CD4-positive, alpha-beta T cell treated with Interleukin-6 at 100 ng/mL for 8 hours (primary cell): ENCODE measurements at places on chromosomes 2 and 18.

GRCh38 chr2:32502941-32503340 lies 124.9 kb upstream of the TTC27 start:
- DNase-seq = no peak

DNA sequence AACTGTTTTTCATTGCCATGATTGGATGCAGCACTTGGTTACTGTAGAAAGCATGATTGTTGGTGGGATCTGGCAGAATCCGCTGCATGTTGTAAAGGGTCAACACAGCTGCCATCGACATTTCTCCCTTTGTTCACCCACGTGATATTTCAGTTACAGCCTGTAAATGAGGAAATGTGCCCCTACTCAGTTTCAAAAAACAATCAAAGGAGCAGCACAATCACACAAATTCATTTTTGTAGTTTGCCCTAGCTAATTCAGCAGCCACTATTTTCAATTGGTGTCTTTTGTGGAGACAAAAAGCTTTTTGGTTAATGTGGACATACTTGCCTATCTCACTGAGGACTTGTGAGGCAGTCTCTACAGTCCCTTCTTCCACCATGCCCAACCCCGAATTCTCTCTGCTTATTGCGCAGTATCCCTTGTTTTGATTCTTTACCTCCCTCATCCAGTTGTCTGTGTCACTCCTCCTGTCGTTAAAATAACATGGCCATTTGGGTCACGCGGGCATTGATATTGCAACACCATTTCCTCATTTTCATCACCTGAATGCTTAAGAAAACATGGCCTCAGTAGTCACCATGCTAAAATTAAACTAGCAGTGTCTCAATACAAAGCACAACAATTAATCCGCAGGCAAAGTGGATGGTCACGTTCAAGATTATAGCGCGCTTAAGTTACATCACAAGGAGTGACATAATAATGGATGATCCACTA lies 6.4 kb upstream of the PROC start:
- DNase-seq = no peak

GRCh38 chr2:174176898-174177297 lies 71.4 kb downstream of the OLA1 start:
- DNase-seq = no peak

GRCh38 chr2:22691666-22692065 lies 693.3 kb upstream of the KLHL29 start:
- no peak for DNase-seq

DNA sequence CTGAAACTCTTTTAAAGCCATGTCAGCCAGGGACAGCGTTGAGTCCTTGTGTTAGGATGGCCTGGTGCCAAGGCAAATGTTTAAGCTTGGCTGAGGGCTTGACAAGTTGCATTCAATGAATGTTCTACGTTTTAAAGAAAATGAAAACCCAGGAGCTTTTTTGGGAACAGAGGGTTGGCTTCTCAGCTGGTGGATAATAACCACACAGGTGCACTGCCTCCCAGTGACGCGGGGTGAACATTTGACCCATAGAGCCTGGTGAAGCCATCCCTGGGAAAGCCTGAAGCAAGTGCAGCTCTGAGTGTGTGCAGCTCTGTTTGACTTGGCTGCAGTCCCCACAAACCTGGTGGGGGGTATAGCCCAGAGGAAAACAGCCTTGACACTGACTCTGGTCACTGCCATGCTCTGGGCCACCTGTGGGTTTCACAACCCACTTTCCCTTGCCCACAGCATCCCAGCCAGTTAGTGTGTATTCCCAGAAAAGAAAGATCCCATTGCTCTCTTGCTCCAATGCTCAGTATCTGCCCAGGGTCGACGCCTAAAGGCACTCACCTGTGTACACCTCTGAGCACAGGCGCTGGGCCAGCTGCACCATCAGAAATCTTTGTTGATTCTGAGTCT lies 874.9 kb downstream of the RNF144A start:
- no peak for DNase-seq

GRCh38 chr18:63213331-63213900 lies 106.2 kb downstream of the BCL2 start:
- peak; percentile 53 for DNase-seq

- DNase-seq = no peak
These were observed 24.2 kb downstream of the MYT1L start for GRCh38 chr2:2306878-2307277.

DNA sequence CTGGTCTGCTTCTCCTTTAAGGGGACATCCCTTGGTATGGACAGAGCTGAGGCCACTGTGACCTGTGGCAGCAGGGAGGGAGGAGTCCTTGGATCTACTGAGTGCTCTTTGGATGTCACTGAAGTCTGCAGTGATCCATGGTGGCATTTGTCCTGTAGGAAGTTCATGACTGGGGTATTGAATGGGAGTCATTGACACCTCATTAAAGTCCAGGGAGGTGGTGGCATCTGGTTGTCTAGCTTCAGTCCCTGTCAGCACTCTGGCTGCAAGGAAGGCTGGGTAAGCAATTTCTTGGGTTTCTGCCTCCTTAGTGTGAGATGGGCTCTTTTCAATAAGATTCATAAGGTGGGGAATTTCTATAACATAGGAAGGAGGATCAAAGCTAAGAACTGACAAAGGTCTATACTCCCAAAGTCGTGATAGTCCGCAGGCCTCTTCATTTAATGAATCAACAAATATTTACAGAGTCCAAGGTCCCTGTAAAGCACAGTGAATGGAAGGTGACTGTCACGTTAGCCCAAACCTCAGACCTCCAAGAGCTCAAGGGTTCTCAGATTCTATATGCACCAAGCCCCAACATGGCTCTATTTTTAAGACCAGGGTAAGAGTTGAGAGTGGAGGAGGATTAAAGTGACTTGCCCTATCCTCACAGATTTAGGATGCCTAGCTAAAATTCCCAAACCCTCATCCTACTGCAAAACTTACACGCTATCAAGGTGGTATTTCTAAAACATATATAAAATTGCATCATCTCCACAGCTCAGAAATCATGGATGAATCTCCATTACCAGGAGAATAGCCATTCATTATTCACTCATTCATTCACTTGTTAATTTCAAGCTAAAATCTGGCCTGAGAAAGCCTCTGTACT lies 40.2 kb downstream of the THNSL2 start:
- DNase-seq = no peak

- DNase-seq = no peak
These were observed 43.8 kb downstream of the APOB start for GRCh38 chr2:20999906-21000645.

DNA sequence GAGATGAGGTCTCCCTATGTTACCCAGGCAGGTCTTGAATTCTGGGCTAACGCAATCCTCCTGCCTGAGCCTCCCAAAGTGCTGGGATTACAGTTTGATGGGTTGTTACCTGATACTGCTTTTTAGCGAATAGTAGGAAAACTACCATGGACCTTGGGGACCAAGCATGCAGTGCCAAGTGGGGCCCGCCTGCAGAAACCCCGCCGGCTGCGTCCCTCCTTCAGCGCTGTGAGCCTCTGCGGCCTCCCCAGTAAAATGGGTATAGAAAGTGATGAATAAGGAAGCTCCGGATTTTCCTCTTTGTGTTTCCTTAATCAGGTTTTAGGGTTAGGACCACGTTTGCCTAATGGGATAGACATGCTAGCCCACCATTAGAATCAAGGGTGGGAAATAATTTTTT lies 30.4 kb downstream of the RAMP1 start:
- no peak for DNase-seq

DNA sequence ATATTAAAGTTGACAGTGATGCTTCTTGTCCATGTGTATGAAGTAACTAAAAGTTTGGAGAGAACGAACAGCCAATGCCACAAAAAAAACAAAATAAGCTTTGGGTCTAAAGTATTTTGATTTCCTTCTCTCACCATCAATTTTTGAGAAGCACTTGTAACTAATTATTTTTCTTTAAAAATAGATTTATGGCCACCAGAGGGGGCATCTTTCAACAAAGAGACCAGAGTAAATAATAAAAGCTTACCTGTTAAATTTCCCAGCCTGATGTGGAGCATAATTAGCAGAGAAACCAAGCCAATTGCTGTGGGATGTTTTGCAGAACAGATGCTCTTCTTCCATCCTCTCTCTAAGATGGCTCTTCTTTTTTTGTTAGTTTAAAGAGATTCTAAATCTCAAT lies 29.0 kb downstream of the LINC00305 start:
- no peak for DNase-seq

- DNase-seq = no peak
These were observed 2.6 kb downstream of the CDH2 start for GRCh38 chr18:28174181-28174905.

GRCh38 chr2:211159972-211160371 lies 603.6 kb downstream of the CPS1 start:
- no peak for DNase-seq

DNA sequence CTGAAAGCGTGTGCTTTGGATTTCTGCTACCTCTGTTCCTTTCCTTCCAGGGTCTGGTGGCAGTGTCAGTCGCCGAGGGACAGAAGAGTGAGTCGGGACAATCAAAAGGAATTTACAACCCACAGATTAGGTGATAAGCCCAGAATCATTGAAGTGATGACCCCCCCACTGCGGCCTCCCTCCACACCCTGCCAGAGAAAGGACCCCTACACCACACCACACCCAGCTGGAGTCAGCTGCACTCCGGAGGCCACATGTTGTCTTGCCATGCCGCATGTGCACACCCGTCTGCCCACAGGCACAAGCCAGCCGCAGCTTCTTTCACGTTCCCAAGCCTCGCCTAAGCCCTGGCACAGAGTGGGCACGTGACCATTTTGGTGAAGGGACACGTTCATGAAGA lies 366.8 kb upstream of the SALL3 start:
- DNase-seq = no peak

- DNase-seq = no peak
These were observed 63.0 kb upstream of the ACVR1C start for GRCh38 chr2:157691695-157692094.

DNA sequence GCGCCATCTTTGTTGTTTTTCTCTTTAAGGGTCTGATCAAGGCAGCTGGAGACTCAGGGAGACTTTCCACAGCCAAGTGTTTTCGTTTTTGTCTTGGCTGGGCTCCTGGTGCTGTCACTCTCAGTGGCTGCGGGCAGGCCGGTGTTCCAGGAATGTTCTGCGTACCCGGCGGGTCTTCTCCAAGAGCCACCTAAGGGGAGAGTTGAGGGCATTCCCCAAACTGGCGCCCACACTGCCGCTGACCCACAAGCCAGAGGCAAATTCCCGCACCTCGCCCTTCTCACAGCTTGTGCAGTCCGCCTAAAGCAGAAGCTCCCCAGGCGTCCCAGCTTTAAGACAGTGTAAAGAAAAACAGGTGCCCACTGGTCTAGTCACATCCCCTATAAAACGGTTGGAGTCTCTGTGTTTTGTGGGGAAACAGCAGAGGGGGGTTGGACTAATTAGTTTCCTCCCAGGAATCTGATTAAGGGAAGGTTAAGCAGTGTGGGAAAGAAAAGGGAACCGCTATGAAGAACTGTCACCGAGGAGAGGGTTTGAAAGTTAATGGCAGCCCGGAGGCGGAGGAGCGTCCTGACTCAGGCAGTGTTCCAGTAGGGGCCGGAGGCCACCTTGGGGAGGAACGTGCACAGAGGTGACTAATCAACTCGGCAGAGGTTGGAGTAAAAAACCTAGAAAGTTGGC lies 224.5 kb downstream of the SLC4A3 start:
- DNase-seq = no peak

- no peak for DNase-seq
These were observed 2.8 kb downstream of the ONECUT2 start for GRCh38 chr18:57437766-57438671.

- no peak for DNase-seq
These were observed 70.2 kb downstream of the CDCA7 start for GRCh38 chr2:173424886-173425285.

DNA sequence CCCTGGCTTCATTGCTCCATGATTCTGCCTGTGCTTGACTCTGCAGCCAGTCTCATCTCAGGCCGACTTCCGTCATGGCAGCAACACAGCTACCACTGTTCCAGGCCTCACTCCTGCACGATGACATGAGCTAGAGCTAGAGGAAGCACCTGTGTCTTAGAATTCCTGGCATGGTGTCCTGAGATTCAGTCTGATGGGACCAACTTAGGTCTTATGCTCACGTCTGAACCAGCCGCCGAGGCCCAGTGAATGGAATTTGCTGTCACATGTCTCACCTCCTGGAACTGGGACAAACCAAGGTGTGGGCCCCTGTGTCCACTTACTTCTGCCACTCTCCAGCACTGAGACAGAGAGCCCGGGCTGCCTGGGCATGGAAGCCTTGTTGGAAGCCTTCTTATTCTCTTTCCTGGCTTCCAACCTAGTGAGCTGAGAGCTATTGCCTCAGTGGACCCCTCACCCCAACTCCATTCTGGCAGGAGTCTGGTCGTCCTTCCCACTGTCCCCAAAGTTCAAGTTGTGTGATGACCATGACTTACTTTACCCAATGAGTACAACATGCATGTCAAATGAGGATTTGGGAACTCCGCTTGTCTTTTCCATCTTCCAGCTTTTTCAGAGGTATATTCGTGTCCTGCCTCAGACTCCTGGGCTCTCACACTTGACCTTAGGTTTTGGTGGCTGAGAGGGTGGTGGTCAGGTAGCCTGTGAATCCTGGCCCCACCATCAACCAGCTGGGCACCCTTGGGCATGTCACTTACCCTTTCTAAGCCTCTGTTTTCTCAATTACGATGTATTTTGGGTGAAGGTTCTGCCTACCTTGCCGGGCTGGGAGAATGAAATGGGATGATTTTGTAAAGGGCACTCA lies 39.1 kb upstream of the HS6ST1 start:
- DNase-seq = no peak

GRCh38 chr2:222298311-222299150 lies at the start of gene PAX3:
Gene PAX3, minus strand, starts transcription at chr2:222298998. Its CDS starts 383 bp downstream, at chr2:222298615.
- no peak for DNase-seq

DNA sequence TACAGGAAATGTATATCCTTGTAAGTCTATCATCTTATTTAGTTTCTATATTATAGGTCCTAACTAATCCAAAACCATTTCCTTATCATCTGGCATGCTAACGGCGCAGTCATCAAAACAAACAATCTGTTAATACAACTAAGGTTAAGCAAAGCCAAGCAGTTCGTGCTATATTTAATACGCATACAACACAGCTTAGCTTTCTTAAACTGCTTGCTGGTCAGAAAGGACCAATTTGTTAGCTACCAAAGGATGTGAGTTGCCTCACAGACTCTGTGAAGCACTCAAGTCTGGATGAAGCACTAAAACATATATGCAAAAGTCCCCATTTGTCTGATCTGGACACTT lies 67.0 kb downstream of the ZEB2 start:
- no peak for DNase-seq

- no peak for DNase-seq
These were observed 94.4 kb downstream of the LYPD6B start for GRCh38 chr2:149132901-149133300.

GRCh38 chr2:8137801-8138200 lies 544.1 kb upstream of the ID2 start:
- DNase-seq = no peak

DNA sequence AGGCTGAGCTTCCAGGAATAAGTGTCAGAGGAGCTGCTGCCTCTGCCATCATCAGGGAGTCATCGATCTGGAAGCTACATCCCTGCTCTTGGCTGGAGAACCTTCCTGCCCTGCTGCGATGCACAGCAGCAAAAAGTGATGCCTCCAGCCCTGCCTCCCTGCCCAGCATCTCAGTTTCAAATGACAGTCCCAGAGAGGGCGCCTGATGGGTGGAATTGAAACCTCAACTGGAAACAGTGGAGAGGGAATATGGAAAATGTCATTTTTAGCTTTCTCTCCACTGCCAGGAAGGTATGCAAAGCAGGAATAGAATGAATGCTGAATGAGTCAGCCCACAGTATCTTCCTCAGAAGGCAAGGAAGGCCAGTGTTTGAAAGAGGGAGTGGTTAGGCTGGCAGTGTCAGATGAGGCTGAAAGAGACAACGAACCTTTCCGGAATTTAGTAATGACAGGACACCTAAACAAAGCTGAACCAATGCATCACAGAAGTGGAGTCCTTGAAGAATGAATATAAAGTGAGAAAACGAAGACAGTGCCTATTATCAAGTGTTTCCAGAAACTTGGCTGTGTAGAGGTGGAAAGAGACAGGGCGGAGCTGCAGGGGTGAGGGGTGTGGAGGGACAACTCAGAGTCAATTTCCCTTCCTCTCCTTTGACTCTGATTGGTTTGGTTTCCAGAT lies 153.9 kb upstream of the NDUFV2 start:
- DNase-seq = no peak
